MG63 (cell line): ENCODE measurements at places on chromosomes 11 and 22.

DNA sequence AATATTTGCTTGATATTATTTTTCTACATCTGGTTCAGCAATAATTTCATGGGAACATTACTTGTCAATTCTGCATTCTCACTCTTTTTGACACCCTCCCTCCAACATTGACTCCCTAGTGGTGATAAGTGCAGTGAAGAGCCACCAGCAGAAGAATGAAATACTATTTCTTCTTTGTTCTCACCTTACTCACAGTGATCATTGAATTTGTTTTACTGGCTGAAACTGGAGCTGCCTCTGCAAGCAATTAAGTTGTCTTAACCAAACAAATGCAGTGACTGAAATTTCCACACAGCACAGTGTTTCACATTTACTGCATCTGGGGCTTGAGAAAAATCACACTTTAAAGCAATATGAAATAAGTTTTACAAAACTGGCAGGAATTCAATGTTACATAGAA is 189.8 kb downstream of the JRKL start:
- DNase-seq = no peak

- no peak for DNase-seq
These were observed 855.9 kb downstream of the TBC1D22A start for GRCh38 chr22:47618180-47619010.

- DNase-seq = no peak
These were observed 40.2 kb upstream of the MOB2 start for GRCh38 chr11:1526785-1527184.

GRCh38 chr11:88104408-88104807 is 70.8 kb downstream of the RAB38 start:
- DNase-seq = no peak
